ENCODE measurements at places on chromosomes 4 and X. TPM values are rescaled to one million over a fixed set of nuclear protein-coding genes. Genes with fewer than 3 reads are reported as not detected.

DNA sequence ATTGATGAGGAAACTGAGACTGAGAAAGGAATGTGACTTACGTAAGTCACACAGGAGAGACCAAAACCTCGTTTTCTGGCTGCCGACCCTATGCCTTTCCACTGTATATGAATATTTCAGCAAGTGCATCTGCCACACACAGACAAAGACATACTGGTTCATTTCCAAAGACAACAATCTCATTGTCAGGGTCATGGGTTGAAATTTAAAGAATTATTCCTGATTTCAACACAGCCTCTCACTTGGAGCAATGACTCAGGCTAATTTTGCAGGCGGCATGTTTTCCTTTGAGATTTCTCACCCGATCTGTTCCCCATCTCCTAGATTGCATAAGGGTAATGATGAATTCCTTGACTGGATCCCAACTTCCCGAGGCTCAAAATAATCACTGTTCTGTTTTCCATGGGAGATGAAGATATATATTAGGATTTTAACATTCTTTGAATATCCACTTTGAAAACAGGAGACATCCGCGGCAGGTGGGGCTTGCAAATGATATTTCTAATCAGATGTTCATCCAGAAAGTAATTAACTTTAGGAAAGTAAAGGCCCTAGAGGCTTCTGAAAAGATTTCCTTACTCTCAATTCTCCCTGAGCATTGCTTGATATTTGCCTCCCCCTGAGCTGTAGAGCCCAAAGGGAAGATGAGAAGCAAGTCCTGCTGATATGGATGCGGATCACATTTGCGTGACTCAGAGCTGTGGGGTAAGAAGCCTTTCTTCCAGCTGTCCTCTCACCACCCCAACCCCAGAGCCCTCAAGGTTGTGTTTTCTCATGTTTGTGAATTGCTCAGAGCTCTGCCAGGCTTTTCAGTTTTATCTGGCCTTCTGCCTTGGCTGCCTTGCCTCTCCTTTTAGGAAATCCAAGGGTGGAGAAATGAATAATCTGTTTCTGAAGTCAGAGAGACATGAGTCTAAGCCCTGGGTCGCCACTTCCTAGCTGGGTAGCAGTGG lies 361.1 kb upstream of the BOD1L1 start:
- DNase-seq, result no peak

- no peak for DNase-seq
Observed at GRCh38 chr4:100420571-100420970, 97.3 kb downstream of the EMCN start.

- DNase-seq, result no peak
Observed at GRCh38 chr4:71680706-71681105, 103.2 kb downstream of the GC start.

DNA sequence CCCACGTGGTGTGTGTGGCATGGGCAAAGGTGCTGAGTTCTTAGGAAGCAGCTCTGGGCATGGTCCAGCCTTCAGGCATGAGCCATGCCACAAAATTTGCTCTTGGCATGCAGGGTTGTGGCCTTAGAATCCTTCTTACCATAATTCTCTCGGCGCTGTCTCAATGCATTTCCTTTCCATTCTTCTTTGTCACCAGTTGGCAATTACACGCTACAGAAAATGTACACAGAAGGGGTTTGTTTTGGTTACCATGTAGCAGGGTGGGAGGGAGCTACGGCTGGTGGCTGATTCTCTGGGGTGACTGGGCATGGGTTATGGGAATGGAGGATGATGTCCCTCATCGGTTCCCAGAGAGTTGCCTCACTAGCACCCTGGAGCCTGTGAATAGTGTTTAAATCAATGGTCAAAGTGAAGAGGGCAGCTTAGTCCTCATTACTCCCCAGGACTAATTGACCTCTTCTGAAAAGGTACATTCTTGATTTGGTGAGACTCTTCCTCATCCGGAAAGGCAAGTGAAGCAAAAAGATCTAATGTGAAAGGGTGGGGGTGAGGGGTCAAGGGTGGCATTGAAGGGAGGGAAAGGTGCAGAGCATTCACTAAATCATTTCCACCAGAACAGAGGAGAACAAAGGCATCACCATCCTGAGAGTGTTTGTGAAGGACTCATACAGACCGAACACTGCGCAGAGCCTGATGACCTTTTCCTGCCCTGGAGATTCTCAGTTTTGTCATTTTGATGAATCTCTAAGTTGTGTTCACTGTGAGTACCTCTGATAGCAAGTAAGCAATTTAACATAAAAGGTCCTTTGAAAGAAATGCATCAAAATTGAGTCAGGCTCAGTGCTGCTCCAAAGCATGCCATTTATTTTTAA lies 199.8 kb upstream of the SFRP2 start:
- no peak for DNase-seq

- no peak for DNase-seq
Observed at GRCh38 chrX:148588649-148589310, 88.4 kb downstream of the AFF2 start.

DNA sequence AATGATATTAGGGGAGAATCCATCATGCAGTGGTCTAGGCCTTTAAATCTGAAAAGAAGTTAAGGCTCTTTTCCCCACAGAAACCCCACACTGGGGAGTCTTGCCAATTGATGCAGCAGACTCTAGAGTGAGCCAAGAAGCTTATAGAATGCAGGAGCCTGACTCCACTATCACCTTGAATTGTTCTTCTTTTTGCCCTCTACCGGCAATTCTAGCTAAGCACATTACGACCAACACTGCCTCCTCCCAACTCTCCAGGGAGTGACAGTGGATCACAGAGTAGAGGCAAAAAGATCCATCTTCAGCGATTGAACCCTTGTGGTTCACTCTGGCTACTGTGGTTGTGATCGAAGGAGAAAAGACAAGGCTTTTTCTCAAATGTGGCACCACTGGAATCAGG lies 331.5 kb downstream of the NKX6-1 start:
- DNase-seq, result no peak

DNA sequence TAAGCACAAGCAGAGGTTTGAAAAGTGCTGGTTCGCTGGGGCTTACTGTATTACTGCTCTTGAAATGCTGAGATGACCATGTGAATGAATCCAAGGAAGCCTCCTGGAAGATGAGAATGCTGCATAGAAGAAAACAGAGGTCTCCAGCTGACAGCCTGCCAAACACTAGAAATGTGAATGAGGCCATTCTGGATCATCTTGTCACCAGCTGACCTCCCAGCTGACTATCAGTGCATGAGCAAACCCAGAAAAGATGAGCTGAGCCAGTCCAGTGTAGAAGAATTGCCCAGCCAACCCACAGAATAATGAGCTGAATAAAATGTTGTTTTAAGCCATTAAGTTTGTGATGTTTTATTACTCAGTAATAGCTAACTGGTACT lies 49.1 kb upstream of the DYNLT3 start:
- no peak for DNase-seq

GRCh38 chrX:132612821-132613564 lies 124.2 kb upstream of the MBNL3 start:
- DNase-seq, result peak; percentile 64

DNA sequence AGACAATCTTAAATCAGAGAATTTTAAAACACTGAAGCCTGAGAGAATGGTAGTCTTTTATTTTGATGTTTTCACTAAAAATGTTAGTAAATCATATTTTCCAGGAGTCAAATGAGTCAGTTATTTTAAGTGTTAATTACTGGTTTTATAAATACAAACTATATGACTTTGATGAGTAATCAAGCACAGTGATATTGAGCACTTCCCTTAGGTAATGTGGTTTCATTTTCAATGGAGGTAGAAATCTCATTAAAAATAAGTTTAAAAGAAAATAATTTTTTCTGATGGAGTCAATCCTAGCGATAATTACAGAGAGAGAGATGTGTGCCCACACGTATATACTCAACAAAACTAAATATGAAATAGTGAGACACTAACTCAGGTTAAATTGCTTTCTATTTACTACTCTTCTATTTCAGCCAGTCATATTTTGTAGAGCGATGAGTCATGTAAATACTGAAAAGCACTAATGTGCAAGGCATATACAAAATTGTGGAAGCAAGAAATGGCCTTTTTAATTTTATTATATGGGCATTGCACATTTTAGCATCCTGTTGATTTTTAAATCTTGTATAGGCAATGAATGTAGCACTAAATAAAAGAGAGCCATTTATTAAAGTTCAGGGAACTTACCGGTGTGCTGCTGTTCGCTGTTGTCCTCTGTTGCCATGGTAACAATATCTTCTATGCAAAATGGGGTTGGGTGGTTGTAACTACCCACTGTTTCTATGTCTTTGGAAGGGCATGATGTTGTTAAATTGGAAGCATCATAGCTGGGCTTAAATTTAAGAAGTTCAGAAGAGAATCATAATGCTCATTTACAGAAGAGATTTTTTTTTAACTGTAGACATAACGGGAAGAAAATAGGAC lies 513.7 kb downstream of the TLL1 start:
- DNase-seq, result no peak

GRCh38 chr4:184487503-184487902 lies 13.2 kb upstream of the IRF2 start:
- DNase-seq, result no peak

The FAM53A gene
- total RNA-seq, result 2.0 TPM

The KDR gene
- total RNA-seq, result not detected

All from activated CD4-positive, alpha-beta T cell treated with anti-CD3 and anti-CD28 coated beads for 36 hours (primary cell).